Activated CD8-positive, alpha-beta T cell treated with anti-CD3 and anti-CD28 coated beads, Interleukin-2, amount 10 ng/mL, durations not matched to agents 7 days and 5 days (primary cell): ENCODE measurements at places on chromosomes 4 and X. TPM values are rescaled to one million over a fixed set of nuclear protein-coding genes. Genes with fewer than 3 reads are reported as not detected.

The TLR3 gene
- total RNA-seq: 0.70 TPM

The MAGEB10 gene
- total RNA-seq: not detected

The PTTG2 gene
- 1.8 TPM for total RNA-seq

The SSX4 gene
- total RNA-seq: not detected

The TEX13D gene
- total RNA-seq: not detected

The ARAP2 gene
- 35.5 TPM for total RNA-seq

The WWC2 gene
- 0.21 TPM for total RNA-seq

The HERC5 gene
- total RNA-seq: 30.2 TPM

The LRIT3 gene
- total RNA-seq: 0.16 TPM

The NXF2 gene
- not detected for total RNA-seq

The TEX11 gene
- not detected for total RNA-seq

The EGF gene
- total RNA-seq: not detected

The GAGE12E gene
- total RNA-seq: not detected

The MED28 gene
- total RNA-seq: 58.4 TPM

The AGA gene
- 26.8 TPM for total RNA-seq

The PCDH18 gene
- total RNA-seq: not detected

The PPP2R2C gene
- total RNA-seq: not detected

The EPGN gene
- total RNA-seq: not detected
